ENCODE measurements at places on chromosomes 1 and 21.

- DNase-seq, result no peak
These were observed 1.9 kb upstream of the LHX8 start for GRCh38 chr1:75132242-75132811.

DNA sequence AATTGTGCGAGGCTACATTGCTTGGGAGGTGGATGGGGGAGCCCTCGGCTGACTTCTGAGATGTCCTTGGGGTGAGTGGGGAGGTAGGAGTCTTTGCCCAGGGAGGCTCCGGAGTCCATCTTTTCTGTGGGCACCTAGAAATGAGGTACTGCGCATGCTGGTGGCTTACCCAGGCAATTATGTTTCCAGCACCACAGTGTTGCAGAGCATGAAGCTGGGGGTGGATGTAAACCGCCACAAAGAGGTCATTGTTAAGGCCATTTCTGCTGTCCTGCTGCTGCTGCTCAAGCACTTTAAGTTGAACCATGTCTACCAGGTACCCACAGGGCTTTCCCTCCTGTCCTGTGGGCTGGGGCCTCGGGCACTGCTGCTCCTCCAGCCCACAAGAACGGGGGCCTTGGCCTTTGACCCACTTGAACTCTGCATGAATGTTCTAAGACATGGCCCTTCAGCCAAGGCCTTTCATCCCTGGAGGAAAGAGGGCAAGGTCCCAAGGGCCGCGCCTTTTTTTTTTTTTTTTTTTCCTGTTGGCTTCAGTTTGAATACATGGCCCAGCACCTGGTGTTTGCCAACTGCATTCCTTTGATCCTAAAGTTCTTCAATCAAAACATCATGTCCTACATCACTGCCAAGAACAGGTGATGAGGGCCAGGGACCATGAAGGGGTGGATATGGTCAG is 14.6 kb downstream of the STRIP1 start:
- DNase-seq, result peak; percentile 73

DNA sequence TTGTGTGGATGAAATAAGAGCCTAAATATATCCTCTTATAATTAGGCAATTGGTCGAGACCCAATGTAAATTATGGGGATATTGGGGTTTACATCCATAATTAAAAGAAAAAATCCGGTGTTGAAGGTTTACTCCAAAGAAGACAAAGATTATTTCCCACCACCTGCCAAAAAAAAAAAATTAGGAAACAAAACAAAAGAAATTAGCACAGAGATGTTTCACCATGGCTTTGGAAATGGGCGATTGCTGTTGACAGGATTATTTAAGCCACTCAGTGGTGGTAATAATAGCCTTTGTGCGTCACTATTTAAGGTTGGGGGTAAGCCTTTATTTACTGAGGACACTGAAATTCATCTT is 585 bp upstream of the GLRX2 start:
- DNase-seq, result no peak

DNA sequence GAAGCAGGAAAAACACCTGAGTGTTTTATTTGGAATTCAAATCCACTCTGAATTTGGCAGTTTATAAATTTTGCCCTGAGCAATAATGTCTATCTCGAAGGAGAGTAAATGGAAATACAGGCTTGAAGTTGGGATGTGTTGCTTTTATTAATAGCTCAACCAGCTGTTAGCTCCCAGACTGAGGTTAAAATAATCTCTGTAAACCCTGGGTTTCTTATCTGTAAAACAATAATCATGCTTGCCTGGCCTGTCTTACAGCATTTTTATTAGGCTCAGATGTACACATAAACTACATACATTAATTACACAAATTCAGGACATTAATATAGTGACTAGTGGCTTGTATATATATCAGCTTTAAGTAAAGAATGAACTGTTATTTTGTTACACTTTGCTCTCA is 148.5 kb downstream of the GALNT2 start:
- DNase-seq, result no peak
